ENCODE measurements at places on chromosomes 1 and 21. TPM values are rescaled to one million over a fixed set of nuclear protein-coding genes. Genes with fewer than 3 reads are reported as not detected.

DNA sequence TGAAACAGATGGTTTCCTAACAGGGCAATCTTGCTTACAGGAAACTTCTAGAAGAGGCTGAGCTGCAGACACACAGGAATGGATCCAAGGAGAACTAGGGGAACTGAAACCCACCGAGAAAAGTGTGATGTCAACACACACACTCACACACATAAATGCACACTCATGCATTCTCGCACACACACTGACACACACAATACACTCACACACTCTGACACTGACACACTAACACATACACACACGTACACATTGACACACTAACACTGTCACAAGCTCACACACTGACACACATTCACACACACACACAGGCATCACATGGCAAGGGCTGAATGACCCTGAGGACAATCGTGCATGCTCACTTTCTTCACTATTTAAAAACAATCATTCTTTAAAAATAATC lies 142.7 kb downstream of the NPHP4 start:
- H3K36me3 ChIP-seq, result no peaks in the 10 kb centered on the region
- no peaks in the 10 kb centered on the region for H3K4me1 ChIP-seq
- H3K4me3 ChIP-seq, result no peak overlapping the region
- H3K27me3 ChIP-seq, result no peaks in the 10 kb centered on the region
- no peak for DNase-seq

The NPL gene
- 9.3 TPM for total RNA-seq

The CITED4 gene
- 1.3 TPM for total RNA-seq

DNA sequence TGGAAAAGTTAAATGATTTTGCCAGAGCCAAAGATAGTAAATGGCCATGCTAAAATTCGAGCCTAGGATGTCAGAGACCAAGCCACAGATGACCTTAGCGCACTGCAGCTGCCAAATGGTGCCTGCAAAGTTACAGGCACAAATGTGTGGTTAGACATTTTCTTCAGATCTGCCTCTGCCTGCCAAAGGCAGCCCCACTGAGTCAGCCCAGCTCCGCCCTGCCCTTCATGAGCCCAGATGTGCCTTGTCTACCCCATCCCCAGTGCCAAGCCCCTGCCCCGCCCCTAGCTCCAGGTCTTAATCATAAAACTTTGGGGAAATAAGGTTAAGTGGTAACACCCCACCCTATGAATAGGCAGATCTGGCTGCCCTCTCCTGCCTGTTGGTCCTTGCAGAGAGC lies 105.9 kb downstream of the DTL start:
- no peaks in the 10 kb centered on the region for H3K36me3 ChIP-seq
- H3K27me3 ChIP-seq, result no peaks in the 10 kb centered on the region
- no peak overlapping the region for H3K27ac ChIP-seq
- no peak for DNase-seq
- H3K4me1 ChIP-seq, result no peaks in the 10 kb centered on the region

DNA sequence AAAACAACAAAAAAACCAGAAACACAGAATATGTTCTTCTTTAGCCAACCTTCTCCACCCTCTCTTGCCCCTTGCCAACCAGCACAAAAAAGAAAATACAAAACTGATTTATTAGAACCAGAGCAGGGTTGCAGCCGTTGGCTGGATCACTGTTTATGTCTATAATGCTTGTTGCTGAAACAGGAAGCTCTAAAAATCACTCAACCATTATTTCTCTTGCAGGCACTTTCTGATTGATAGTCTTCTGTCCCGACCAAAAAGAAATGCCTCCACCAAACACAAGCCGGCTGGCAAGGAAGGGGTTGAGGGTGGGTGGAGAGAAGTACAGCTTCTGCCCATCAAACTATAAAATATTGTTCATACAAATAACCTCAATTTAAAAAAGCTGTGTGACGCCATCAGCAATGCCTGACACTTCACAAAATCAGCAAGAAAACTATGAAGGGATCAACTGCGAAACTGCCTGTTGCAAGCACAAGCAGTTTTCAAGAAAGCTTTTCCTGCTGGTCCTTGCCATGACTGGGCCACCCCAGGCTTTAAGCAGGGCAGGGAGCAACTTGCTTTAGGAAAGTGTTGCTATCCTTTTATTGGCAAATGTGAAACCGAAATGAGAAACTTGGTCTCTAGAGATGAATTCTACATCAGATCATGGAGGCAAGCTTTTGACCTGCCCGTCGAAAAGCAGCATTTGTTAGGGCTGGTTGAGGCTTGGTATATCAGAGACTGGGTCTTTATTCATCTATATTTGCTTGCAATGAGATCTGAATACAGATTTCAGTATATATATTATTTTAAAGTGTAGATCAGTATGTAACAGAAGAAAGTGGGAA lies 174.2 kb downstream of the RUNX1 start:
- no peak for DNase-seq
- peaks cover 50% of the 10 kb centered on the region for H3K36me3 ChIP-seq
- no peaks in the 10 kb centered on the region for H3K27me3 ChIP-seq

The BECN2 gene
- not detected for total RNA-seq

The FBXO28 gene
- total RNA-seq, result 31.6 TPM

- no peaks in the 10 kb centered on the region for H3K36me3 ChIP-seq
- H3K27ac ChIP-seq, result peak overlapping the region; percentile 78
- H3K4me3 ChIP-seq, result peak overlapping the region; percentile 88
- no peaks in the 10 kb centered on the region for H3K27me3 ChIP-seq
Measured at GRCh38 chr1:107964336-107965109, 457 bp downstream of the VAV3 start.

GRCh38 chr21:26169611-26170470 lies 729 bp downstream of the APP start:
- peak overlapping the region; percentile 74 for H3K4me3 ChIP-seq
- H3K27me3 ChIP-seq, result no peaks in the 10 kb centered on the region
- H3K27ac ChIP-seq, result no peak overlapping the region
- no peak for DNase-seq
- H3K4me1 ChIP-seq, result peaks cover 10% of the 10 kb centered on the region
- H3K36me3 ChIP-seq, result no peaks in the 10 kb centered on the region

The MYOG gene
- total RNA-seq, result not detected

DNA sequence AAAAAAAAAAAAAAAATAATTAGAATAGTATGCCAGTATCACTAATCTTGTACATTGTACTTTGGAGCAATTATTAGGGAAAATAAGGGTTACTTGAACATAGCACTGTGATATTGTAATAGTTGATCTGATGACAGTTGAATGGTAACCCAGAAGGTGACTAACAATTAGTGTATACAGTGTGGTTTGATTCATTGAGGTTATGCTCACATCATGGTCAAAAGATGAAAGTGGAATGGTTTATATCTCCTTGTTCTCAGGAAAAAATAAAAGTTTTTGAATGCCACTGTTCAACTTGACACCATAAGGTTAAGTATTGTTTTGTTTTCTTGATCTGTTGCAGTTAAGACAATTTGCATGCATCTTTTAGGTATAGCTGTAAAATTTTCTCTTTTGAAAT lies 87.0 kb downstream of the GPR52 start:
- no peak overlapping the region for H3K27ac ChIP-seq
- H3K27me3 ChIP-seq, result no peaks in the 10 kb centered on the region
- no peaks in the 10 kb centered on the region for H3K36me3 ChIP-seq
- no peak for DNase-seq

The CYP4A11 gene
- total RNA-seq, result not detected

DNA sequence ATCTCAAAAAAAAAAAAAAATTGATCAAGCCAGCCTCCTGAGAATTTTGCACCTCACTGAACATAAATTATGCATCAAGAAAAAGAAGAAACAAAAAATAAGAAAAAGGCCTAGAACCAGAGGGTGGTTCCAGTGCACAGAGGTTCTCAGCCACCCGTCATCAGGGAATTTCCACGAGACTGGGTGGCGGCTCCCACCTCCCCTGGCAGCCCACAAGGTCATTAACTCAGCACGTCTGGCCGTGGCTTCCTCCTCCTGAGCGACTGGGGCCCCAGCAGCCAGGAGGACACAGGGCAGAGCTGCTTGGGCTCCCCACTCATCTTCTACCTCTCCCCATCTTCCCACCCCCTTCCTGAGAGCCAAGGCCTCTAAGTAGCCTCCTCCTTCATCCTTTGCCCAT lies 15.7 kb upstream of the TMEM51 start:
- no peaks in the 10 kb centered on the region for H3K4me1 ChIP-seq
- no peak overlapping the region for H3K4me3 ChIP-seq
- no peak overlapping the region for H3K27ac ChIP-seq
- no peak for DNase-seq
- no peaks in the 10 kb centered on the region for H3K36me3 ChIP-seq

DNA sequence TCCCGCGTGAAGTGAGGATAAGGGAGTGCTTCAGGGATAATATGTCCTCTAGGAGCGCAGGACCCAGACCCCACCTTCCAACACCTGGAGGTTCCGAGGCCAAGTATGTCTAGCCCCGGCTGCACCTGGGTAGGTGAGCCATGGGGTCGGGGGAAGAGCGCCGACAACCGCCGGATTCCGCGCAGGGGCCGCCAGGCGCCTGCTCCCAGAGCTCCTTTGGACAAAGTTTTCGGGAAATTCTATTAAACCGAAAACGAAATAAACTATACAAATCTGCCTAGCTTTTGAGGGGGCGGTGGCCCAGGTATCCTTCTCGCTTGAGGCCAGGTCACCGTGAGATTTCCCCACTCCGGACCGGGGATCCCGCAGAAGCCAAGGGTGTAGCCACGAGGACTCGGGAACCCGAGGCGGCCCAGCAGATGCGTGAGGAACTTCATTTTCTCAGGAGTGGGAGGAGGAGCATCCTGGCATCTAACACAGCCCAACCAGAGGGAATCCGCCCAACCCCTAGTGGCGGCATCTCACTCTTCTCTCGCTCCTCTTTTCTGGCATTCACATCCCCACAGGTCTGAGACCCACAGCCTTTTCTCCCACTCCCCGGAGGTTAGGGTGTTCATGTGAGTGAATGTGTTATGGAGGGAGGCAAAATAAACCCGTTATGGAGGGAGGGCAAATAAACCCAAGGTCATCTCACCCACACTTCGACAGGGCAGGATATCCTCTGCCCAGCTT lies 2.3 kb upstream of the DMRTA2 start:
- H3K4me1 ChIP-seq, result no peaks in the 10 kb centered on the region
- no peak overlapping the region for H3K4me3 ChIP-seq
- no peaks in the 10 kb centered on the region for H3K36me3 ChIP-seq
- peaks cover 72% of the 10 kb centered on the region for H3K27me3 ChIP-seq
- no peak for DNase-seq

- H3K27me3 ChIP-seq, result no peaks in the 10 kb centered on the region
- H3K4me3 ChIP-seq, result no peak overlapping the region
- H3K27ac ChIP-seq, result no peak overlapping the region
- no peak for DNase-seq
- no peaks in the 10 kb centered on the region for H3K4me1 ChIP-seq
- no peaks in the 10 kb centered on the region for H3K36me3 ChIP-seq
Measured at GRCh38 chr1:231982871-231983587, 356.4 kb downstream of the DISC1 start.

Measured in CD8-positive, alpha-beta memory T cell (primary cell).